ENCODE measurements at places on chromosomes 5 and 9.

DNA sequence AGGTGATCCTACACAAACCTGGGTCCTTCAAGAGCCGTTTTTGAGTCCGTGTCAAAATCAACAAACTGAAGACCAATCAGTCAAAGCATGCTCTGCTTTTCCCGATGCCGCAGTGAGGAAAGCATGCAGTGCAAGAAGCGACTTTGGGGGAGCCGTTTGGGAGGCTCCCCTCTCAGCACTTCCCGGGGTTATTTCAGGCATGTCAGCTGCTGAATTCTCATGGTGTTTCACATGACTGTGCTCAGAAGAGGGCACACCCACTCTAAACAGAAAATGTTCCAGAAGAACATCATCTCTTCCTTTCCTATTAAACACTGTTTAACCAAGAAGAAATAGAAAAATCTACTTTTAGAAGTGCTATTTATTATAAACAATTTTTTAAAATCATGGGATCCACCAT, 125.5 kb downstream of the EPB41L4A start:
- DNase-seq = no peak

GRCh38 chr5:123382252-123382651, 41.0 kb downstream of the CEP120 start:
- DNase-seq = no peak

DNA sequence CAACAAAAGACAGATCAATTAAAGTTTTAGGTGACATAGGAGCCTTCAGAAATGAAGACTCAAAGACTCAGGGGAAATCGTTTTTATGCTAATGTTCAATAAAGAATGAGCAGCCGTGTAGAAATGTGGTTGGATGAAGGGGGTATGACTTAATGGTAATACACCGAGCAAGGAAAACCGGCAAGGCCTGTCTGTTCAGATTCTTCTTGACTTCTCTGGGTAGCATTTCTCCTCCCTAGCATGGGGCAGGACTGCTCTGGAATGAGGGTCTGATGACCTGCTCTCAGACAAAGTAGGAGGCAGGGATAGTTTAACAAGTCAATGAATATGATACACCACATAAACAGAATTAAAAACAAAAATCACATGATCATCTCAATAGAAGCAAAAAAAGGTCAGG, 487.4 kb downstream of the ZNF608 start:
- DNase-seq = no peak

GRCh38 chr9:98457726-98458370, 202.4 kb upstream of the TBC1D2 start:
- no peak for DNase-seq

DNA sequence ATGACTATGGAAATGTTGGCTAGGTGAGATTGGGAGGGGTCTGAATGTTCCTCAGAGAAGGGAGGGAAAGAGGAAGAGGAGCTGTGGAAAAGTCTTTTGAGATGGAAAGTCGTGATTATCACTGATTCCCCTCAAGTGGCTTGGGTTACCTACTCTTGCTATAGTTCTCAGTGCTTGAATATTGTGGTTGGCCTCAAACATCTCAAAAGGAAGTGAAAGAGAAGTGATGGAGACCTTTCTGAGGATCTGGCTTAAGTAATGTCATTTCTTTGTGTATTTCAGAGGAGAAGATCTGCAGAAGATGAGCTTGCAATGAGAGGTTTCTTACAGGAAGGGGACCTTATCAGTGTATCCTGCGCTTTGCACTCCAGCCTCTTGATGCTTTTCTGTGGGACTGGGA, 5.5 kb downstream of the EXOSC2 start:
- DNase-seq = no peak

DNA sequence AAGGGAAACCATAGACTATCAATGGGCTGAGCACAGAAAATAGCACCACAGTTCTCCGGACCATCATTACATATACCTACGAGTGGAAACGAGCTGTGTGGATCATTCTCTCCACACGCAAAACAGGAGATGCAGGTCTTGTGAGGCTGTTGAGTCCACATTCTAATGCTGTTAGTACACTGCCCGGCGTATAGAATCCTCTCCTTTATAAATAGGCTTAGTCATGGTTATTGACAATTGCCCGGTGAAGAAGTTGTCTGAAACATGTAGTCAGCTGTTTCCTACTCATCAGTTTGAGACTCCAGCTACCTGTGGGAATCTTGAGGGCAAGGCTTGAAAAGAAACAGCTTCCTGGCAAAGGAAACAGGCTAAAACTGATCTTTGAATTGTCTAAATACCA, 602.0 kb upstream of the EDIL3 start:
- DNase-seq = no peak

DNA sequence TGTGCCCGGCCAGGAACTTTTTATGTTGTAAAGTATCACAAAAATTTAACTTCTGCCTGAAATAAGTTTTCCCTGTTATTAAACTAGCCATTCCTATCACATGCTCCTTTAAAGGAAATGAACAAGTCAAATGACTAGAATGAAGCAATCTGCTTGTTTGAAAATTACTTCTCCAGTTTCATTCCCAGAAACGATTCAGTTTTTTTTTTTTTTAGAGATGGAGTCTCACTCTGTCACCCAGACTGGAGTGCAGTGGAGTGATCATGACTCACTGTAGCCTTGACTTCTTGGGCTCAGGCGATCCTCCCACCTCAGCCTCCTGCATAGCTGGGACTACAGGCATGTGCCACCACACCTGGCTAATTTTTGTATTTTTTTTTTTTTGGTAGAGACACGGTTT, 13.3 kb upstream of the GNG10 start:
- DNase-seq = no peak

- DNase-seq = no peak
Observed at GRCh38 chr5:83095957-83096539, 18.7 kb downstream of the XRCC4 start.

- no peak for DNase-seq
Observed at GRCh38 chr5:91049112-91049511, 334.0 kb downstream of the ARRDC3 start.

- no peak for DNase-seq
Observed at GRCh38 chr9:12923468-12924009, 148.7 kb downstream of the LURAP1L start.

GRCh38 chr5:132435886-132436285, 54.7 kb downstream of the IRF1 start:
- DNase-seq = no peak

DNA sequence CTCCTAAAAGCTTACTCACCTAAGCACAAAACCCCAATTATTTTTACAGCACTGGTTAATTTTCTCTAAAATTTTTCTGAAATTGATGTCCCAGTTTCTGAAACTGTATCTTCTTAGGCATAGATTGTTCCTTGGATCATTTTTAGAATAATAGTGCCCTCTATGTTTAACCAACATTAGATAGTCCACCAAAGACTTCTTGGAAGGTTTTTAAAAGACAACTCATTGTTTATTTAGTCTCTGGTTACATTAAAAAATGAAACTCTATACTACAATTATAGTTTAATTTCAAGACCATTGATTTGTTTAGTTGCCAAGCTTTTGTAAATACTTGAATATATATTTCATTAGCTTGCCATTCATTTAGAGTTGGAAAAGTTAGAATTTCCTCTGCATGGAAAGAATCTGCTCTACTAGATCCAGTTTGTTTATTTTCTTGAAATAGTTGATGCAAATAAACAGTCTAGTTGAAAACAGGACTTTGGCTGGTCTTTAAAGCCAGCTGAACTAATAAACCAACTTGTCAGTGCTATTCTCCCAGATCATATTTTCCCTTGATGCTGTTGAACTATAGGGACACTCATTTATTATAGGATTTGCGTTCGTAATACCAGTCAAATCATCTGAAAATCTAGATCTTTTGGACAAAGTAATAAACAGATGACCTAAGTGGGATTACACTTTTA, 990.5 kb downstream of the TLE1 start:
- no peak for DNase-seq

GRCh38 chr5:68802430-68802829, 291.4 kb upstream of the SLC30A5 start:
- no peak for DNase-seq

- no peak for DNase-seq
Observed at GRCh38 chr5:15614679-15615078, 114.7 kb downstream of the FBXL7 start.

GRCh38 chr9:88193766-88194165, 55.5 kb upstream of the SPATA31C2 start:
- DNase-seq = no peak

All from SHP77 treated with DMSO at 0.1 percent for 48 hours (cell line).